ENCODE measurements at places on chromosomes 2 and 18.

DNA sequence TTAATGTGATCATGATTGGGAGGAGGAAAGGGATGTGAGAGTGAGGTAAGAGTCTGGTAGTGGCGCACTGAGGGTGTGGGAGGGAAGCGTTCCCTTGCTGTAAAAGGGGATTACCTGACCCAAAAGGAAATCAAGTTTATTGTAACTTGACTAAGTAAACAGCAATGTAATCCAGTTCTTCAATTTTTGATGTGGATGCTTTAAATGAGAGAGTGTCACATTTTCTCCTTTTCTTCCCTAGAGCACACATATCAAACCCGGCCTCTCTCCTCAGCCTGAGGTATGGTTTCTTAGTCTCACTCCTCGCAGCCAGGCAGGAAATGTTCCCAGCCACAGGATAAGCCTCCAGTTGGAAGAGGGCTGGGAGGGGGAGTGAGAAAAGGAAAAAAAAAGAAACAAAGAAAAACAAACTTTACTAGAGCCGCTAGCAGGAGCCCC lies 688 bp upstream of the ARHGAP28 start:
- DNase-seq, result no peak

- DNase-seq, result no peak
Observed at GRCh38 chr18:62070302-62070701, 116.6 kb downstream of the PIGN start.

- no peak for DNase-seq
Observed at GRCh38 chr2:167953776-167954175, 293.6 kb downstream of the STK39 start.

DNA sequence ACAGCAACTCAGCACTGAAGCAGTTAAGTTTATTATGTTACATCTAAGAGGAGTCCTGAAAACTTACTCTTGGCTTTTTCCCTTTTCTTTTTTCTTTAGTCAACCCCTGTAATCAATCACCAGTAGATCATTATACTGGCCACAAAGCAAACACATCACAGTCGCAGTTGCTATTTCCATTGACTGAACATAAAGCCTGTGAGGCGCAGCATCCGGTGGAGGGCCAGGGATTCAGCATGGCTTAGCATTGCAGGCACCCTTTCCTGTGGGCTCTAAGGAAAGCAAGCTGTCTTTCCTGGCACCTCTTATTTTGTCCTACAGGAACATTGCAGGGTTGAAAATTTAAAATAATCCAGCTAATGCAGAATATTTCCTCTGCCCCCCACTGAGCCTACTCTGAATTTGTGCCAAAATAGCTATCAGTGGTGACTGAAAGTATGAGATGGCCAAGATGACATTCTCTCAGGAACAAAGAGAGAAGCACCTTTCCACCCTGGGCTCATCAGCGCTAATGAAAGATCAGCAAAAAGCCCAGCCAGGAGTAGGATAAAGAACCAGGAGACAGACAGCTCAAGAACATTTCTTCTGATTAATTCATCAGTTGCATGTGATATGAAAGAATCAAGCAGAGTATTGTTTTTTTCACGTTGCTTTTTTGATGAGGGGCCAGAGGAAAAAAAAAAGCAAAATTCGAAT lies 85.3 kb upstream of the SULT1C3 start:
- DNase-seq, result no peak

DNA sequence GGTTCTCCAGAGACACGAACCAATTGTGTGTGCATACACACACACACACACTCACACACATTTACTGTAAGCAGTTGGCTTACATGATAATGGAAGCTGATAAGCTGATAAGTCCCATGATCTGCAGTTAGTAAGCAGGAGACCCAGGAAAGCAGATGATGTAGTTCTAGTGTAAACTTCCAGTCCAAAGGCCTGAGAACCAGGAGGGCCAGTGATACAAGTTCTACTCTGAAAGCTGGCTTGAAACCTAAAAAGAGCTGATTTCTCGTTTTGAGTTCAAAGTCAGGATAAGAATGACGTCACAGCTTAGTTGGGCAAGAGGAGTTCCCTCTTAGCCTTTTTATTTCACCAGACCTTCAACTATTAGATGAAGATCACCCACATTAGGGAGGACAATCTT lies 558.8 kb upstream of the PIK3C3 start:
- no peak for DNase-seq

- DNase-seq, result peak; percentile 50
Observed at GRCh38 chr18:9475643-9476591, 604 bp downstream of the RALBP1 start.

DNA sequence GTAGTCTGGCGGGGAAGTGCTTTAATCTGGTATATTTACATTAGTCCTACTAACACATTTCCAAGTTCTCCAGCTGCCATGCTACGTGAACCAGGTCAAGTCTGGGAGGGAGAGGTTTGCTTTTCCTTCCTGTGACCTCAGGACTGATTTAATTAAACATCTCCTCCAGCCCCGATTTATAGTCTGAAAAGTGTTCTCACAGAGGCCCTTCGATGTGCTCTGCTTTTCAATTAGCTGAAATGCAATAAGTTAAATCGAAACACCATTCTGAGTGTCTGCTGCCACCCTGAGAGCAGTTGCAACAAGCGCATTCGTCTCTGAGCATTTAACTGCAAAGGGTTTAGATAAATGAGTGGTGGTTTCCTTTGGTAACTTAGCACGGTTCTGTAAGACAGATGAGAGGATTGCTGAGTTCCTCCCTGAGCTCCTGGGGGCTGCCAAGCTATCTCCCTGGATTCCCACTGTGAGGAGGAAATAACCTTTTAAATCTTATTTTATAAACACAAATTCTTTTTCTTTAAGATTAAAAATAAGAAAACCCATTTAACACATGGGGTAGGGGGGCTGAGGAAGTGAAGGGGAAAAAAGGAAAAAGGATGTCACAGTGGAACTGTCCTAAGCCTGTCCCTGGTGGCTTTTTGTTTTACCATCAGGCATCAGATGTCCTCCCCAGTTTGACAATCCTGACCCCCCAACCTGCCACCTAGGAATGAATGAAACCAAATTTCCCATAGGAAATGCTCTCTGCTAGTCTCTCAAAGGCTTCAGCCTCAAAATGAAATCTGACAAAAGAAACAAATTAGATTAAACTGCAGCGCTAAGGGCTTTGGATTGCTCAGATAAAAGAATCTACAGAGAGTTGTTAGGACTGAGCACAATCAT lies 56.5 kb upstream of the CREB1 start:
- DNase-seq, result peak; percentile 7

DNA sequence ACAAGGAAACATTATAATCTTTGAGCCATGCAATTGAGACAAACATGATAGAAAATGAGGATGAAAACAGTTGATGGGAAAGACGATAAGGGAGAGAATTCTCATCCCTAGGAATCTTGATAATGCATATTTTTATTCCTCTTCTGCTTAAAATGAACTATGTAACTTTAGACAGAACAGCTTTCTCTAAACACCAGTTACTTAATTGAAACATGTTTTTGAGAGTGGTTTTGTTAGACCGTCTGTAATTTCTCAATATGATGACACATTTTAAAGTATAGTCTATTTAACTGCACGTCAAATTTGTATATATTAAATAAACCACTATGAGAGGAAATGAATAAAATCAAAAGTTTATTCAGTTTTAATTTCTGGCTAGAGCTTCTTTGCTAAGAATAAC lies 1453.9 kb upstream of the NXPH2 start:
- DNase-seq, result no peak

GRCh38 chr2:30367232-30368070 lies 79.6 kb upstream of the LCLAT1 start:
- DNase-seq, result no peak

GRCh38 chr18:48605408-48605845 lies 66.6 kb downstream of the CTIF start:
- DNase-seq, result no peak

DNA sequence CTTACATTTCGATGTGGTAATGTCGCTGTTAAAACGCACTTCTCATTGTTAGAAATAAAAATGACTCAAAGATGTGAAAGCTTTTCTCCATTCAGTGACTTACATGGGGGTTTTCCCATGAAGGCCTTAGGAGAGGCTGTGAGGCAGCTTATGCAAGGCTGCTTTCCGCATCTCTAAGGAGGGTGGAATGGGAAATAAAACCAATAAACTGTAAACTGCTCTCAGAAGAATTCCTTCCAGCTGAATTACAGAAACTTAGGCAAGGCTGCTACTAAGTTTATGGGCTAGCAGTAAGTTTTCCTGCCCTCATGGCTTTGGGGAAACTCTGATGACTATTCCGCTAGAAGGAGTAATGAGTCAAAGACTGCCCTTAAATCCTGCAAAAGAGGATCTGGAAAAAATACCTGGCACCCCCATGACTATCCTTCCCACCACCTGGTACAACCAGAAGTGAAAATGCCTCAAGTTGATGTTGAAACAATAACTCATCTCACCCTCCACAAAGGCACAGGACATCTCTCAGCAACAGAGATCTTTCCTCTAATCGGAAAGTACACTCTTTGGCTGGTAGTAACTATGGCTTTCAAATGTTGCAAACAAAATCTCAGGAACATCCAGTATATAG lies 97.7 kb upstream of the SMAD7 start:
- DNase-seq, result no peak

- peak; percentile 29 for DNase-seq
Observed at GRCh38 chr2:151410485-151410834, 758 bp downstream of the RIF1 start.

GRCh38 chr2:2577407-2577831 lies 246.3 kb upstream of the MYT1L start:
- DNase-seq, result peak; percentile 85

DNA sequence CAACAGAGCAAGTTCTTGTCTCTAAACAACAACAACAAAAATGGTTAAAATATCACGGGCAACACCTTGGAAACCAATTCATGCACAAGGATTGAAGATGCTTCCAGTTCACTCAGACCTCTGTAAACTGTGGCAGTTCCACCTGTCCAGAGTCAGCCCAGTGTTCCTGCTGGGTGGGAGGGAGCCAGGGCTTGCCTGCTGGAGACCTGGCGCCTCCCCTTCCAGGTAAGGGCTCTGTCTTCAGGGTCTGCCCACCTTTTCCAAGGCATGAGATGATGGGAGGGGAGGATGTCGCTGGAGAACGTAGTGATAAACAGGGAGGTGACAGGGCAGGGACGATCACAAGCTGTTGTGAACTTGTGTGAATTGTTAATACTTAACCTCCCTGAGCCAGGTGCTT lies 9.8 kb upstream of the GPC1 start:
- DNase-seq, result no peak

GRCh38 chr18:57209713-57210106 lies 62.8 kb downstream of the BOD1L2 start:
- no peak for DNase-seq

DNA sequence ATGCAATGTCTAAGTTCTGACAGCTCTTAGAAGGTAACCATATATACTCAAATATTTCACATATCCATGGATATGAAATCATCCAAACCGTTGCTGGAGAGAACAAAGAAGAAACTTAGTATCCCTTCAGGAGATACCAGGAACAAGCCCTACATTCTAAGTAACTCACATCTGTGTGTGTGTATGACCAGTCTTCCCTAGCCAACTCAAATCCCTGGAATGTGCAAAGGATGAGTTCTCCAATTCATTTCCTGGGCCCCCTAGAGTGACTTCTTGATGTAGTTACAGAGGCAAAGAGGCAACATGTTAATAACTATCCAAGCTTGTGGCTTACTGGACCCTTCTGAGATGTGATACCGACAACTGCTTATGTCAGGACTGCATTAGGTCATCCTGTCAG lies 20.1 kb downstream of the TPGS2 start:
- no peak for DNase-seq

GRCh38 chr18:23943104-23943503 lies 71.5 kb upstream of the TTC39C start:
- DNase-seq, result no peak

- no peak for DNase-seq
Observed at GRCh38 chr2:148877403-148877740, 2.3 kb downstream of the KIF5C start.

DNA sequence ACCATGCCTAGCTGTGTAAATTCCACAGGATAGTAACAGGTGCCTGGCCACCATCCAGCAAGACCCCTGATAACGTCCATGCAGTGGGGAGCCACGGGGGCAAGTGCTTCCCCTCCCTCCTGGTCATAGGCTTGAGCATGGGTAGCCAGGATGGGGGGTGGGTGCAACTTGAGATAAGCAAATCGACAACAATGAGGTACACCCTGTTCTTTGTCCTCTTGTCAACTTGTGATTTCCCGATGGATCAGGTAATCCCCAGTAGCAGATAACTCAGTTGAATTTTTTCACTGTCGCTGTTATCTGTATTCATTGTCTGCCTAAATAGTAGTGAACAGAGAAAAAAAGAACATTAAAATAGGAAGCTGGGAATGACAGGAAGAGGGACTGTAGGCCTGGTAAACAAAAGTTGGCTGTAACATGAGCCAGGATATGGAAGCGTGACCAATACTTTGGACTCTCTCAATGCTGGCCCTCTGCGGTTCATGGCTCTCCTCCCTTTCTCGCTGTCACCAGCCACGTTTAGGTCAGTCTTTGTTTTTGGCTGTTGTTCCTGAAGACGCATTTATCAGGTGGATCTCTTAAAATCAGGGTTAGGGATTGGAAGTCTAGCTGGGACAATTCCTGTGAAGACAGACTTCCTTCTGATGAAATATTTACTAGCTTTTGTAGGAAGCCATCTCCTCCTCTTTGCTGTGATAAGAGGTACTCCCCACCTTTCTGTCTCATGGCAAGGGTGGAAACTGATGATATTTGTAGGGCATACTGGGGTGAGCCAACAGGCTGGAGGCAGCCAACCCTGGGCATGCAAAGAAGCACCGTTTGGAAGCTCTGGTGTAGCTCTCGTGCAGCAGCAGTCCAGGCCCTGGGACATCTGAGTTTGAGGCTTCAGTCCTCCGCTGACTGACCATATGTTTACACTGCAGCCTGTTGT lies 42.4 kb downstream of the TCF7L1 start:
- no peak for DNase-seq

GRCh38 chr2:232236200-232236599 lies 142.4 kb upstream of the ALPP start:
- DNase-seq, result no peak

- DNase-seq, result no peak
Observed at GRCh38 chr18:6962571-6963451, 154.8 kb downstream of the LAMA1 start.

GRCh38 chr2:50646226-50646625 lies 385.7 kb downstream of the NRXN1 start:
- DNase-seq, result no peak

GRCh38 chr2:10184421-10184820 lies 61.9 kb downstream of the RRM2 start:
- DNase-seq, result no peak

- DNase-seq, result no peak
Observed at GRCh38 chr2:109623297-109623696, 9.1 kb downstream of the SOWAHC start.

DNA sequence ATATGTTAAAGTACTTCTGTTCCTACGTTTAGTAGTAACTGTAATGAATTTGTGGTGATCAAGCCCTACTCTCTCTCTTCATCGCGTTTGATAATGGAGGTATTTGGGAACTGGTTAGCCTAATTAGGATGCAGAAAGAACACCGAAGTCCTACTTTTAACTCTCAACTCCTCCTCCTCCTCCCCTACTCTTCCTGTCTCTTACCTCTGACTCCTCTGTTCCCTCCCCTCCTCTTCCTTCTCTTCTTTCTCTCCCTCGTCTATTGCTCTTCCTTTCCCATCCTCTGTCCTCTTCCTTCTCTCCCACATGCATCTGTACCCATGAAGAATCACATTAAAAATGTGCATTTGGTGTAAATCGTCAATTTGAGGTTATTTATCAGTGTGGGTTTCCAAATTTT lies 57.8 kb downstream of the RMDN2 start:
- DNase-seq, result no peak

Data from nucleus accumbens (tissue), 56 donors.